ENCODE measurements at places on chromosomes 2 and 18. TPM values are rescaled to one million over a fixed set of nuclear protein-coding genes. Genes with fewer than 3 reads are reported as not detected.

DNA sequence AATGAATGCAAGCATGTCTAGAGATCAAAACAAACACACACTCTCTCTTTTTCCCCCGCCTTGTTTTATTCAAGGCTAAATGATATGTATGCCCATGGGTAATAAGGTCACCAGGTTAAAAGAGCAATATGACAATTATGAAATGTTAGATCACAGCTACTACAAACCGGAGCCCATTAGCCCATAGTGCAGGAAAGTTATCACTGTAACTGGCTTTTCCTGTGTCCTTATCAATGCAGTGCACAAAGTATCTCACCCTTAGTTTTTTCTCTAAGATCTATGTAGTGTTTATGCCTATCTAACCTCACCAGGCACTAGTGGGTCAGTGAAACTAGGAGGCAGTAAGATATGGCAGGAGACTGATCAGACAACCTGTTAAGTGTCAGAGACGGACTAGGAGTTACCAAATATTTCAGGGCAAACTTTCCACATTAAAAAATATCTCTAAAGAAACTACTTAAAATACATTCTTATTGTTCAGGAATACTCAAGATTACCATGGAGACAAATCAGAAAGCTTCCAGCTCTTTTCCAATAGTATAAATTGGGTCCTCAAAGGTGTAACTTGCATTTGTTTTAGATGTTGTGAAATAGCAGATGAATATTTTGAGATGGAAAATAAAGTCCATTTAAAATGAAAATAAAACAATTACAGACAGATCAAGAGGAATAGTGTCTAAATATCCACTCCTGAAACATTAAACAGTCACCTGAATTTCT, 282.2 kb downstream of the EXOC6B start:
- H3K27ac ChIP-seq = no peak overlapping the region
- no peaks in the 10 kb centered on the region for H3K27me3 ChIP-seq
- no peak overlapping the region for H3K4me3 ChIP-seq
- H3K36me3 ChIP-seq = peaks cover 10% of the 10 kb centered on the region

Gene LYPD6B
- total RNA-seq = not detected

- H3K36me3 ChIP-seq = no peaks in the 10 kb centered on the region
- no peaks in the 10 kb centered on the region for H3K4me1 ChIP-seq
- no peak for DNase-seq
- no peak overlapping the region for H3K4me3 ChIP-seq
- peaks cover 5% of the 10 kb centered on the region for H3K27me3 ChIP-seq
Measured at GRCh38 chr18:5726011-5726410, 169.3 kb downstream of the TMEM200C start.

- DNase-seq = peak; percentile 30
- H3K36me3 ChIP-seq = peaks cover 9% of the 10 kb centered on the region
- H3K4me3 ChIP-seq = peak overlapping the region; percentile 83
- peaks cover 50% of the 10 kb centered on the region for H3K4me1 ChIP-seq
- H3K27me3 ChIP-seq = no peaks in the 10 kb centered on the region
Measured at GRCh38 chr2:53969285-53969967, 1.4 kb downstream of the PSME4 start.

DNA sequence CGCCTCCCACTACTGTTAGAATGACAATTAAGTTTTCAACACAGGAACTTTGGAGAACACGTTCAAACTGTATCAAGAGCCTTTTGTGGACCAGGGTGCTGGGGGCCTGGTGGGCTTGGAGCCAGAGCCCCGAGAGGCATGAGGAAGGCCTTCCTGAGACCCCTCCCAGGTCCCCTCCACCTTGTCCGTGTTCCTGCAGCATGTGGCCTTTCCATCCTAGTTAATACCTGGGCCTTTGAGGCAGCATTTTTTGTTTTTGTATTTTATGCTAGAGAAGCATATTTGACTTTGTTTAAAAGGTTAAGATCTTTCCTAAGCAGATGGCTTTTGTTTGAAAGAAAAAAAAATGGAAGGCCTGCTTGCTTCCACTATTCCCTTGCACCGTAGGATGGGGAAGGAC, 68.0 kb downstream of the INPP4A start:
- peaks cover 88% of the 10 kb centered on the region for H3K4me1 ChIP-seq
- peak overlapping the region; percentile 9 for H3K27ac ChIP-seq
- no peak overlapping the region for H3K4me3 ChIP-seq
- no peaks in the 10 kb centered on the region for H3K27me3 ChIP-seq
- no peaks in the 10 kb centered on the region for H3K36me3 ChIP-seq

Data from activated naive CD4-positive, alpha-beta T cell treated with anti-CD3 and anti-CD28 coated beads for 36 hours (primary cell).